ENCODE measurements at places on chromosomes 5 and 9.

DNA sequence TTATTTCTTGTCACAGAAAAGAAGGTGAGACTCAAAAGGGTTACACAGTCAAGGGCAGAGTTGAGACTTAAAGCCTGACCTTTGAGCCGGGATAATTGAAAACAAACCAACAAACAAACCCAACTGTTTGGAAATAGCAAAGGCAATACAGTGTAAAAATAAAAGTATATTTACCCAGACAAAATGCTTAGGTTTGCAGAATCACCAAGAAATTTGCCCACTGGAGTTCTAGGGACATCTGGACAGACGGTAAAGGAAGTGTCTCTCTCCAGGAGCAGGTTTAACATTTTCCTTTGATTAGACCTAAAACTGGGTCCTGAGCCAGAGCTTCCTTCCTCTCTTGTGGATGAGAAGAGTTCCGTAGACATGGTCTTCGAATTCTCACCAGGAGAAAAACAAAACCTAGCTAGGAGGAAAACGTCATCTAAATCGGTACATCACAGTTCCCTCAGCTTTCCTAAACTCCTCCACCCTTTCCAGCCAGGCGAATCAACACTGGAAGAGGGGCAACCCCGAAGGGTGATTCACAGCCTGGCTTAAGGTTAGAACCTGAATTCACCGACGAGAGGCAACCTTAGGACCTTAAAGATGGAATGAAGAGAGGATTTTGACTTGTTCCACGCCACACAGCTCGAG is 673 bp downstream of the CDC25C start:
- no peak for DNase-seq

- DNase-seq: no peak
Observed at GRCh38 chr5:36722900-36723299, 116.5 kb downstream of the SLC1A3 start.

DNA sequence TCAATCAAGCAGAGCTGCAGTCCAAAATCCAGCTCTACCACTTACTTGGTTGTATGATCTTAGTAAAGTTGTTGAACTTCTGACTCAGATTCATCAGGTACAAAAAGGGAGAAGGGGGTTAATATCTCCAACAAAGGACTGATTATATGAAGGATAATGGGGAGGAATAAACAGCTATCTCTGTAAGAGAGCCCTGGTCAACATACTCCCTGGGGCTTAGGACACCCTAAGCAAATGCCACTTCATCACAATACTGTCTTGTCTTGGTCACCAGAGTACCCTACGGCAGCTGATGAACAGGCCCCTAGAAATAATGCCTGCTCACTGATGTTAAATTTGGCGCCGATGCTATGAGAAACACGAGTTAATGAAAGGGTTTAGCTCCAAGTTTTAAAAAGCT is 34.8 kb downstream of the LHFPL2 start:
- DNase-seq: no peak

DNA sequence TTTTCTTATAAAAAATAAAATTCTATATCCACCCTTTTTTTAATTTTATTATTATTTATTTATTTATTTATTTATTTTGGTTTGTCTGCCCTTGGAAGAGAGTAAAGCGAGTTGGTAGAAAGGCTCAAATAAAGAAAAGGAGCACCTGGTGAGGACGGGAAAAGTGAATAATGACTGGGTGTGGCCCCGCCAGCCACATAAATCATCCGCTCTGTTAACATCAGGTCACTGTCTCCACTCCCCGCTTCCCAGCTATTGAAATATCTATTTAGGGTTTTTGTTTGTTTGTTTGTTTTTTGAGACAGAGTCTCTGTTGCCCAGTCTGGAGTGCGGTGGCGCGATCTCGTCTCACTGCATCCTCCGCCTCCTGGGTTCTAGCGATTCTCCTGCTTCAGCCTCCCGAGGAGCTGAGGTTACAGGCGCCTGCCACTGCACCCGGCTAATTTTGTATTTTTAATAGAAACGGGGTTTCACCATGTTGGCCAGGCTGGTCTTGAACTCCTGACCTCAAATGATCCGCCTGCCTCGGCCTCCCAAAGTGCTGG is 844 bp downstream of the POLR3G start:
- DNase-seq: no peak
